ENCODE measurements at places on chromosomes 2 and 18. TPM values are rescaled to one million over a fixed set of nuclear protein-coding genes. Genes with fewer than 3 reads are reported as not detected.

DNA sequence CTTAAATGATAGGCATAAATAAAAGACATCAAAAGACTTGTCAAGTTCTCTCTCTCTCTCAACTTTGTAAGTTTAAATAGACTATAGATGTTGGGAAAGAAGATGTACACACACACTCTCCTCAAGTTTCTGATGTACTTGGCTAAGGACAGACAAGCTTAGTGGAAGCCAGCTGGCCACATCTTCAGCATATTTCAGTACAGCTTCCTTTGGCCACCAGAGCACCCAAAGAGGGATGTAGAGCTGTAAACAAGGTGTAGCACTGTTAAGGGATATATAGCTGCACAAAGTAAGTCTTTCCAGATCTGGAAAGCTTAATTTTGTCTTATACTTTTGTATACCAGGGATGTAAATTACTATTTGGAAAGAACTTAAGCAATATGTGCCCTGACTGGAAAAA, 64.3 kb upstream of the MSTN start:
- no peaks in the 10 kb centered on the region for H3K36me3 ChIP-seq
- no peaks in the 10 kb centered on the region for H3K27me3 ChIP-seq
- H3K4me3 ChIP-seq: no peak overlapping the region
- H3K27ac ChIP-seq: no peak overlapping the region
- no peak for DNase-seq

The STPG4 gene
- total RNA-seq: not detected

DNA sequence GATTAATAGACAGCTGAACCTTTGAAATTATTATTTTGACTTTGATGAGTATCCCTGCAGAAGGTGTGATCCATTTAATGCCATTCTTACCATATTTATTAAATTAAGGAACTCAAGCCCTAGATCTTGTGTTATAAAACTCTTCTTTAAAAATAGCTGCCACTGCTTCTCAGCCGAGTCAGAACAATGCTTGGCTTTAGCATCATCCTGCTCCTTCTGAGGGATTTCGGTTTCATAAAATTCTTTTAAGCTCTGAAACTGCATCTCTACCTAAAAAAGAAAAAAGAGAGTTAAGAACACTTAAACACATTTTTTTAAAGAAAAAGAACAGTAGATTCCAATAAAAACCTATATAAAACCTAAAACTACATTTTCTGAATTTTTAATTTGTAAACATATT, 70.7 kb upstream of the TTN start:
- H3K4me1 ChIP-seq: no peaks in the 10 kb centered on the region
- no peak overlapping the region for H3K4me3 ChIP-seq
- H3K36me3 ChIP-seq: no peaks in the 10 kb centered on the region
- H3K27me3 ChIP-seq: no peaks in the 10 kb centered on the region

- H3K27ac ChIP-seq: no peak overlapping the region
- DNase-seq: no peak
- H3K4me3 ChIP-seq: no peak overlapping the region
- no peaks in the 10 kb centered on the region for H3K36me3 ChIP-seq
- H3K4me1 ChIP-seq: no peaks in the 10 kb centered on the region
- no peaks in the 10 kb centered on the region for H3K27me3 ChIP-seq
These were observed 37.5 kb upstream of the SCN9A start for GRCh38 chr2:166413255-166413654.

DNA sequence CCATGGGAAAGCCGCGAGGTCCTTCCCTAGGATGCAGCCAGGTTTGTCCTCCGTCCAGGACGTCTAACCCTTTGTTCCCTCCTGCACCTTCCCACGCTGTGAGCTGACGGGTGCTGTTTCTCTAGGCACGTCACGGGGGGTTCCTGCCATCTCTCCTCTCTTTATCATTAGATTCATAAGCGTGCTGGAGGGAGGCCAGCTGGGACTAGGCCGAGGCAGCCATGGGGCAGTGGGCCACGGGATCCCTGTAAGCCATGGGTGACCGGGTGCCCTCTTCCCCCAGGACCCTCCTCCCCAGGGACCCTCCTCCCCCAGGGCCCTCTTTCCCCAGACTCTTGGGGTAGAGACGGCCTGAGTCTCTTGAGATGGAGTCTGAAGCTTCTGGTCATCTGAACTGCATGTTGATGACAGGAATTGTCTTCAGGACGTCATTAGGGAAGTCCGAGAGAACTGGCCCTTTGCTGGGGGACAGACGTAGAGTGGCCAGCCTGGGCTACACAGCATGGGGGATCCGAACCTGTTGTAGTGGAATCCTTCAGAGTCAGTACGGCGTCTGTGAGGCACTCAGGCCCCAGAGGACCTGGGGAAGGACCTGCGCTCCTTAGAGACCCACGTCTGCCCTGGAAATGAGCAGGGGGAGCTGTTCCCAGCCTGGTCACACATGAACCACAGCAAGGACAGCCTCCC, 108.1 kb downstream of the TPO start:
- peaks cover 24% of the 10 kb centered on the region for H3K4me1 ChIP-seq
- H3K27me3 ChIP-seq: no peaks in the 10 kb centered on the region
- DNase-seq: no peak
- no peaks in the 10 kb centered on the region for H3K36me3 ChIP-seq

The SPEG gene
- total RNA-seq: 1.1 TPM

GRCh38 chr2:56749152-56749752, 565.5 kb downstream of the CCDC85A start:
- no peaks in the 10 kb centered on the region for H3K4me1 ChIP-seq
- DNase-seq: no peak
- no peak overlapping the region for H3K4me3 ChIP-seq
- H3K27me3 ChIP-seq: no peaks in the 10 kb centered on the region
- no peak overlapping the region for H3K27ac ChIP-seq

The FAM124B gene
- 0.40 TPM for total RNA-seq

- H3K4me1 ChIP-seq: no peaks in the 10 kb centered on the region
- no peak for DNase-seq
- no peak overlapping the region for H3K4me3 ChIP-seq
- H3K27ac ChIP-seq: no peak overlapping the region
These were observed 9.7 kb upstream of the LDAH start for GRCh38 chr2:20832606-20833005.

The HOXD1 gene
- not detected for total RNA-seq

All from activated CD4-positive, alpha-beta memory T cell treated with anti-CD3 and anti-CD28 coated beads for 36 hours (primary cell).